H1 (cell line): ENCODE measurements at places on chromosomes 13 and 19. TPM values are rescaled to one million over a fixed set of nuclear protein-coding genes. Genes with fewer than 3 reads are reported as not detected.
A peak's percentile ranks its signal among the peaks of the same experiment; 100 is the strongest.

- no peak for DNase-seq
These were observed 46.7 kb downstream of the OR10H4 start for GRCh38 chr19:15995536-15995935.

- DNase-seq = no peak
These were observed 61.5 kb upstream of the ZNF536 start for GRCh38 chr19:30310602-30311263.

DNA sequence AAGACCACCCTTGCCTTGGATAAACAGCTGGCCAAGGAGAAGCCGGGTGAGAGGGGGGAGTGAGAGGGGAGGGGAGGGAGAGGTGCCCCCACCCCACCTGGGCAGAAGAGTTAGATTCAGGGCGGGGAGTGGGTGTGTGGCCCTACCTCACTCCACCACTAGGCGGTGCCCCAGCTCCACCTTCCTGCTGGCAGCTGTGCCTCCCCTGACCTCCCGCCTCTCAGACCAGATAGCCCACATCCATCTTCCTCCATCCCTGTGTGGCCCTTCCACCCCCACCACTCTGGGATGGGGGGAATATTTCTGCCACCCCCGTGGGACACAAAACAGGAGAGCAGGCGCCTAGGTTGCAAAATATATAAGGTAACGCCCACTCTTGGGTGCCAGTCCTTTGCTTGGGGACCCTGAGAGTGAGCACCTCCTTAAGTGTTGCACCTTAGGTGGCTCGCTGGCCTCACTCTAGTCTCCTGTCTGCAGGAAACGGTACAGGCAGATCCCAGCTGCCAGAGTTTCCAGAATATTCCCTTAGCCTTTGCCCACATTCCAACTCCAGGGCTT is 13.8 kb upstream of the EHD2 start:
- peak; percentile 95 for DNase-seq

DNA sequence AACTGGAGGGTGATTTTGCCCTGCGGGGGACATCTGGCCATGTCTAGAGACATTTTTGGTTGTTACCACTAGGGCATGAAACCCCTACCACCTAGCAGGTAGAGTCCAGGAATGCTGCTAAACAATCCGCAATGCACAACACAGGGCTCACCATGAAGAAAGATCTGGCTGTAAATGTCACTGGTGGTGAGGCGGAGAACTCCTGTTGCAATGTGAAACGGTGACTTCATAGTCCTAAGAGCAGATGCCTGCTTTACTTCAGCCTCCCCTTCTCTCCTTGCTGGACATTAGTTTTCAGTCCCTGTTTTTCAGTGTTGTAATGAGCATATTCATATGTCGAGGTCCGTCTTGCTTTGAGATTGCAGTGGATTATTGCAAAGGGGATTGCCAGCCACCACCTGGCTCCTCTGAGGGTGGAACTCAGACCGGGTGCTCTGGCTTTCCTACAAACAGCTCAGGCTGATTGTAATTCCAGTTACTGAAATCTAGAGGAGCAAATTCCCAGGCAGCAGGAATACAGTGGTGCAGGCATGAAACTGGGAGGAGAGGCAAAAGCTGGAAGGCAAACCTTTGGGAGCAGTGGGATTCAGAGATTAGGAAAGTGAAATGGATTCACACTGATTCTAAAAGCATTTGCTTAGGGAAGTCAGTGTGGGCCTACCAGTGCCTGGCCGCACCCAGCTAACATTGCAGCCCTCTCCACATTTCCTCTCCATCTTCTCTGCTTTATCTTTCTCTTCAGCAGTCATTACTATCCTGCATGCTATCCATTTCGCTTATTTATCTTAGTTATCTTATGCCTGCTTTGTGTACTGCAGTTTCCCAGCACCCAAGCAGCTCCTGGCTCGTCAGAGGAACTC is 76.1 kb upstream of the PCDH8 start:
- DNase-seq = no peak

GRCh38 chr13:92602560-92602959 is 624.0 kb upstream of the GPC6 start:
- DNase-seq = no peak

SIGLEC7 gene
- polyA plus RNA-seq = not detected in 2 replicates

DNA sequence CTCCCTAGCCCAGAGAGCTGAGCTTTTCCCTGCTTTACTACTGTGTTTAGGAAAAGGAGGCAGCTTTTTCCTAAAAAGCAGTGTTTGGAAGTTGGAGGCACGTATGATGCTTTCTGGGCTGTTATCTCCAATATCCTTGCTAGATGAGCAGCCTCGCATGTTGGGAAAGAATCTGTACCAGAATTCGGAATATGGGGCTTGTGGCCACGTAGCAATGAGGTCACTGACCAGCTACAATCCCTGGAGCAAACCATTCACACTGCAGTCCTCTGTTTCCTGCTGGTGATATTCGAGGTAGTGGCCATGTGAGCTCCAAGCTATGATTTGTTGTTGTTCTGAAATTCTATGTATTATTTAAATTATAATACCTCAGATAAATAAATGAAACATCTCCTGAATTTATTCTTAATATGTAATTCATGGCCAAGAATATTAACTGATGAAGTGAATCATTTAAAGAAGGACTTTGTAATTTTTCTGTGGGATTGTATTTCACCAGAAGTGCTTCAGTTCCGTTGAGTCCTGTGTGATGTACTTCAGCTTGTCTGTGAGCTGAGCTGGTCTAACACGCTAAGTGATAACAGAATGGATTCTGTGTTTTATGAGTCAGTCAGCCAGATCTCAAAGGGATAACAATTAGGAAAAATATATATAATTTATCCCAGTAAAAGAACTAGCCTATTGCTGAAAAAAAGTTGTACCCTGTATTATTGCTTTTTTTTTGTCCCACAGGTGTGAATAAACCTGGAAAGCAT is 319.5 kb downstream of the SHISA2 start:
- no peak for DNase-seq

DNA sequence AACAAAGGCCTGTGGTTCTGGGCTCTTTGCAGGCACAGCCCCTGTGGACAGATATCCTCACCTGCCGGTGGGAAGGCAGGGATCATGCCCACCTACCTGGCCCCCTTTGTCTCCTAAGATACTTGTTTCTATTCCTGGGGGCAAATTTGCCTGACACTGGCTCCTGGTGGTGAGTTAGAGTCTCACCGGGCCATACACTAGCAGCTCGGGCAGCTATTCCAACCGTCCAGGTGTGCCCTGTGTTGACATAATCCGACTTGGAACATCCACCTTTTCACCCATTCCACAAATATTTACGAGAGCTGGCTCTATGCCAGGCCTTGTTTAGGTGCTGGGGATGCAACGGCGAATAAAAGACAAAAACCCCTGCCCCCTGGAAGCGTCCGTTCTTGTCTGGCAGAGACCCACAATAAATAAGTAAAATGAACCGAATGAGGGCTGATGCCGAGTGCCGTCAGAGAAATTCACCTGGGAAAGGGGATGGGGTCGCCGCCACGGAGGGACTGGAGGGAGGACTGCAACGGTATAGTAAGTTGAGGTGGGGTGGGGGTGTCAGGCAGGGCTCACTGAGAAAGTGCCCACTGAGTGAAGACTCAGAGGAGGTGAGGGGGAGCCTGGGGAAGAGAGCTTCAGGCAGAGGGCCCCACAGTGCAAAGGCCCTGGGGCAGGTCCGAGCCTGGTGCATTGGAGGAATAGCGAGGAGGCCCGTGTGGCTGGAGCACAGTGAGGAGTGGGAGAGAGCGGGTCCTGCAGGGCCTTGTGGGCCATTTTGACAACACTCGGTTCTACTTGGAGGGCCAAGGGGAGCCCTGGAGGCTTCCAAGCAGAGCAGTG is 43.2 kb upstream of the RANBP3 start:
- no peak for DNase-seq

GRCh38 chr19:57302020-57302465 is 18.2 kb upstream of the ZNF543 start:
- no peak for DNase-seq

DNA sequence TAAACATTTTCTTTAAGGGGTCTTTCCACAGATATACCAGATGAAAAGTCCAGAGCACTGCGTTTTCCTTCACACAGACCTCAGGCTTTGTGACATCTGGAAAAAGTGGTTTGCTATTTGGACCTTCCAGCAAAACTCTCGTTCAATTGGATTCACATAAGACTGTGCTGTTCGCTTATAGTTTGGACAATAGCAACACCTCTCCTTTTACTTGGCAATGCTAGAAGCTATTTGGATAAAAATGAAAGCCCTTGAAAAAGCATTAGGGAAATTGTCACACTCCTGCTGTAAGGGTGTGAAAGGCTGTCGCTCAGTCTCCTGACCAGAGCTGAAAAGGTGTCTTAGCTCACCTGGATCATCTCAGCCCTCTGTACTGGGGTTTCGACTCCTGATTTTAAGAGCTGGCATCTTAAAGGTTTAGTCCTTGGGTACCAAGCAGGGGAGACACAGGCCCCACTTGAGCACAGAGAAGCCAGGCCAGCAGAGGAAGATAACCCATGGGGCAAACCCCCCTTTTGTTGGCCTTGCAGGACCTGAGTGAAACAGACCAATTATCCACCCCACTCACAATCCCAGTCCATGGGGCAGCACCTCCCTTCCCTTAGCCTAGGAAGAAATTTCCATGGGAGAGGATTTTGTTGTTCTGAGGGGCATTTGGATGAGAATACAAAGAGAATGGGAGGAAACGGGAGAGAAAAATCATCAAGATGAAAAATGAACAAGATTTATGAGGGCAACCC is 257.6 kb downstream of the DLEU7 start:
- DNase-seq = no peak

GRCh38 chr13:101868585-101869469 is 416.4 kb downstream of the ITGBL1 start:
- DNase-seq = no peak

KLF1 gene
- polyA plus RNA-seq = 0.91 and 1.0 TPM in 2 replicates

DNA sequence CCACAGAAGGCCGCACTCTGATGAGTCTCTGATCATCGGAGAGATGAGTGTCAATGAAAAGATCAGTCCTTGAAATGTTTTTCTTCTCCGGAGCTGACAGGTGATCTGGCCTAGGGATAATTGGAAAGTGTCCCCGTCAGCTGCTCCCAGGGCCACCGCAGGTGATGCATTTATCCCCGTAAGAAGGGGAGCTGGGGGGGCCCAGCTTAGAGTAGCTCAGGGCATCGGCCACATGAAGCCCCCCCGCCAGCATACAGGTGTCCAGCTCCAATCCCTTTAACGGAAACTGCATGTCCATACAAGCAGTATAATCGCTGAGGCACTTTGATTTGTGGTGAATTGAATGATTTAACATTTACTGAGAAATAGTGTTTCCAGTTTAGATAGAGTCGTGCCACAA is 27.7 kb downstream of the ATP4B start:
- no peak for DNase-seq

GRCh38 chr19:21498651-21499050 is 6.8 kb upstream of the ZNF429 start:
- DNase-seq = no peak

CLDND2 gene
- polyA plus RNA-seq = 0.21 TPM in 1 of 2 replicates, not detected in the other

DNA sequence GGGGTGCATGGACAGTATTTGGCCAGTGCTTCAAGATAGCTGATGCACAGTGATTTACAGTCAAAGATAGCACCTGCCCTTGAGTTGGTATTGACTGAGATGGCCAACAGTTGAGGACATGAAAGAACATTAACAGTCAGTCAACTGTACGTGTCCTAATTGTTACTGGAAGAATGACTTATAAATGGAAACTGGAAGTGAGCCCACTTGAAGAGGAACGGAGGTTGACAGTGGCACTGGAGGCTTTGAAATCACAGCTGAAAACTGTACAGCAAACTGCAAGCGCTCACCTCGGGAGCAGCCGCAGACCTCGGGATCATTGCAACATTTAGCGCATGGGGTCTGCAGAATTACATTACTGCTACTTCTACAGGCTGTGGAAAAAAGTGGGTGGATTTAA is 77.1 kb downstream of the GGACT start:
- DNase-seq = no peak

DNA sequence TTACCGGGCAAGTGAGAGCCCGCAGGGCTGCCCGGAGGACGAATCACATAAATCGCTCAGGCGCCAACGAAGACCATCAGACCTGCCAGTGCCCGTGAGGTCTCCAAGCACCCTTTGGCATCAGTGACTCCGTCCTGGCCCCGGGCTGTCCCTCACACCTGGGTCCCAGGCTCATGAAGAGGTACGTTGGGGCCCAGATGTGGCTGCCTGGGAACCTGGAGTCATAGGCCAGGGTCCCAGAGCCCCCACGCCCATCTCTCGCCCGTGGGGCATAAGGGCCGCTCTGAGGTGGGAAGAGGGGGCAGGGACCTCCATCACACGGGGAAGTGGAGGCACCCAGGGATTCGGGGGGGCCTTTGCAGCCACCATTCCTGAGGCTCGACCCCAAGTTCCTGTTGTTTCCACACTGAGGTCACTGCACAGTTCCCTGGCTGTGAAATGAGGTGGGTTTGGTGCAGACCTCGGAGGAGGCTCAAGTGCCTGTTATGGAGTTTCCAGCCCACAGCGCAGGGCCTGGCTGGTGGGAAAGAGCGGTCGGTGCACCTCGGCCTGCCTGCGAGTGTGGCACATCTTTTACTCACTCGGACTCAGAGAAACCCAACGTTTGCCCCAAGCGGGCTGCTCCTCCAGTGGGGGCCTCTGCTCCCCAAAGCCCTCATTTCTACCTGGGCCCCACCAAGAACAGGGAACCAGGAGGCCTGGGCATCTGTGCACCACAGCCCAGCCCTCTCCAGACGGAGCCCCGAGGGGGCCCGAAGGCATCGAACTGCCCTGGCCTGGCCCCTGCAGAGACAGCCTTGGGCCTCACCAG is 35.9 kb upstream of the C13orf46 start:
- DNase-seq = no peak

DNA sequence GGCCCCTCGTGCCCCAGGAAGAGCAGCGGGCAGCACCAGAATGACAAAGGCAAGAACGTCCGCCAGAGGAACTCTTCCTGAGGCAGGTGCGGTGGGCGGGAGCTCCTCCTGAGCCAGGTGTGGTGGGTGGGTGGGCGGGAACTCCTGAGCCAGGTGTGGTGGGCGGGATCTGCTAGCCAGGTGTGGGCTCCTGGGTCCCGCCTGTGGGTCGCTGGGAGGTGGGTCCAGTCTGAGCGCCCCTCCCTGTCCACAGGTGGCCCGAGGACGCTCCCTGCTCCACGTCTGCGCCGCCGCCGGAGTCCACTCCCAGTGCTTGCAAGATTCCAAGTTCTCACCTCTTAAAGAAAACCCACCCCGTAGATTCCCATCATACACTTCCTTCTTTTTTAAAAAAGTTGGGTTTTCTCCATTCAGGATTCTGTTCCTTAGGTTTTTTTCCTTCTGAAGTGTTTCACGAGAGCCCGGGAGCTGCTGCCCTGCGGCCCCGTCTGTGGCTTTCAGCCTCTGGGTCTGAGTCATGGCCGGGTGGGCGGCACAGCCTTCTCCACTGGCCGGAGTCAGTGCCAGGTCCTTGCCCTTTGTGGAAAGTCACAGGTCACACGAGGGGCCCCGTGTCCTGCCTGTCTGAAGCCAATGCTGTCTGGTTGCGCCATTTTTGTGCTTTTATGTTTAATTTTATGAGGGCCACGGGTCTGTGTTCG is 7.0 kb upstream of the HCN2 start:
- DNase-seq = no peak

- DNase-seq = no peak
These were observed 25.7 kb downstream of the SH3GL1 start for GRCh38 chr19:4374498-4375163.

DNA sequence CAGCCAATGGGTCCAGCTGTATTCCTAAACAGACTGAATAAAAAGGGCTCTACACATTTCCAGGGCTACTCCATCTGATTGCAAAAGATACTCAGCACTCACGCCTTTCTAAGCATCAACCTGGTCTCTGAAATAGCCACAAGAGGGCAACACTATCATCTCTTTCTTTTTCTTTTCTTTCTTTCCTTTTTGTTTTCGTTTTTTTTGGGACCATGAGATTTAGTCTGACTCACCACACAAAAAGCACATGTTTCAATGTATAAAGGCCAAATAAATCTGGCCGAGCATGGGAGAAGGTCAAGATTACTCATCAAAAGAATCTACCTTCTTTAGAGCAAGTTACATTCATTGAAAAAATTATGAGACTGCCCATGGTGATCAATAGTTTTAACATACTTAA is 805.6 kb upstream of the ARGLU1 start:
- DNase-seq = no peak
